ENCODE measurements at places on chromosomes 7 and 10. TPM values are rescaled to one million over a fixed set of nuclear protein-coding genes. Genes with fewer than 3 reads are reported as not detected.

Gene FIS1
- 217 TPM for total RNA-seq

Gene PLAC9
- total RNA-seq, result 3.7 TPM

Gene LDB1
- total RNA-seq, result 32.0 TPM

DNA sequence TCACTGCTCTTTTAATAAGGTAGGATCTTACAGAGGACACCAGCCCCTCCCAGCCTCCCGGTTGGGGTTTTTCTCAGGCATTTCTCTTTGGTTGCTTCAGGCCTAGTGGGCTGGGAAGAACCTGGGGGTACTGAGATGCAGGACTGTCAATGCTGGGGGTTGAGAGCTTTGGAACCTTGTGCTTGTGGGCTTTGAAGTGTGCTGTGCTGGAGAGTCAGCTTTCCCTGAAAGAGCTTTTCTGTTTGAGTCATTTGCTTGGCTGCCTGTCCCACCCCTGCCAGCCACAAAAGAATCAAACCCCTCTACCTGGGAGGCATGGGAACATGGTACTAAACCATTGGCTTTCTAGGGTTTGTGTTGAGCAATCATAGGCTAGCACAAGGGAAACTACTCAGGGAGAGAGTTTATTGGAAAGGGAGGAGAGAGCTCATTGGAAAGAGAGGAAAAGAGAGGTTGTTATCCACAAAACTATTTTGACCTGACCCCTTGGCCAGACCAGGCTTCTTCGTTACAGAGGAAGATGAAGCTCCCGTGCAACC lies 1.4 kb downstream of the SCD start:
- DNase-seq, result no peak

Measured in dermis microvascular lymphatic vessel endothelial cell (primary cell).